ELR (cell line): ENCODE measurements at places on chromosomes 13 and 19.

GRCh38 chr13:30063892-30064291 is 213.5 kb upstream of the UBL3 start:
- DNase-seq, result no peak

DNA sequence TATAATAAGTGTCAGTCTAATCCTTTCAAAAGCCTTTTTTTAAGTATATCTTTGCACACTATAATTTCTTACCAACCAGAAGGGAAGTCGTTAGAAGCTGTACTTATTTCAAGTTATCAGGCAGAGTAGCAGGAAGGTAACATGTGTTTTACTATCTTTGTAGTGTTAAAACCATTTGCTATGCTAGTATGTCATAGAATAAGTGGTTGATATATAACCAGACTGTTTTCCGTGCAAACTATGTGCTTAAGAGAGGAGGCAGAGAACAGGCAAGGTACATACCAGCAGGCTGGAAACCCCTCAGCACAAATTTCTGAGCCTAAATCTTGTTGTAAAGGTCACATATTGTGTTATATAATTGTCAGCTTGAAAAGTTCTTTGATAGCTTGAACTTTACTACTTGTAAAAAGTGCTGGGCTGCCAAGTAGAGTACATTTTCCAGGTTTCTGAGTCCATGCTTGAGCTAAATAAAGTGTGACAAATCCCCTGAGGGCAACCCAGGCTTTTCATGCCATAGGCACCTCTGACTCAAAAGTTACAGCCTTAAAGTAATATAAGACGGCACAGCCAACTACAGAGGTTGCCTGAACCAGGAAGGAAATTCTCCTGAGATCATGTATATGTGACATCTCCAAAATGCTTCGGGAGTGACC is 1297.4 kb downstream of the PCDH9 start:
- peak; percentile 86 for DNase-seq

GRCh38 chr13:111280681-111281585 is 39.5 kb upstream of the TEX29 start:
- DNase-seq, result peak; percentile 59

GRCh38 chr19:32921624-32922023 is 50.1 kb downstream of the CEP89 start:
- DNase-seq, result no peak

DNA sequence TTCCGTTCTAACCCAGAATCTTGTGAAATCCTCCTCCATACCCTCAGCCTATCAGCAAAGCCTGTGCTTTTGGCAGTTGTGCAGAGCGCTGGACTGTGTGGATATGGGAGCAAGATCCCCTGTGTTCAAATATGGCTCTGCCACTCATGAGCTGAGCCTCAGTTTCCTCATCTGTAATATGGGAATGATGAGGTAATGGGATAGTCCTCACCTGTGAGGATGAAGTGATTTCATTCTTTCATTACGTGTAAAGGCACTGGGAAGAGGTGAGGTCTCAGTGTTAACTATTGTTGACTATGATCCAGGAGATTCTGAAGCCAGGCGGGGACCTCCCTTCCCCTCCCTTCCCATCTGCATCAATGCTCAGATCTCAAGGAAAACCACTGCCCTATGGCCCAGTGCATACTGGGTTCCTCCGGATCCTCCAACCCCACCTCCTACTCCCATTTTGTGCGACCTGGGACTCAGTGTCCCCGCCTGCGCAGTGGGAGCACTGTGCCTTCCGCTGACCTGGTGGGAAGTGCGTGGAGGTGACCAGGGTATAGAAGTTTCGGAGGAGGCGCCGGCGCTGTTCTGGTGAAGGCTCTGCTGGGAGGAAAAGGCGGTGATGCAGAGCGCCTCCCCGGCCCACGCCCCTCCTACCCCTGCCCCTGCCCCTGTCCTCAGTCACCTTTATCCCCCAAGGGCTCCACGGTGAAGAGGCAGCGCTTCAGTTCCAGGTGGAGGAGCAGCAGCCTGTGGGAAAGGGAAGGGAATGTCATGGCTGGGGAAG is 5.0 kb downstream of the FUZ start:
- no peak for DNase-seq
